ENCODE measurements at places on chromosomes 11 and 22. TPM values are rescaled to one million over a fixed set of nuclear protein-coding genes. Genes with fewer than 3 reads are reported as not detected.
A peak's percentile ranks its signal among the peaks of the same experiment; 100 is the strongest.

TRIM49 gene
- not detected for total RNA-seq

NDUFS3 gene
- 185 TPM for total RNA-seq

ANKRD42 gene
- total RNA-seq: 9.0 TPM

LRRC56 gene
- total RNA-seq: 4.4 TPM

OR5F1 gene
- not detected for total RNA-seq

SAA2 gene
- total RNA-seq: not detected

RASSF10 gene
- 0.91 TPM for total RNA-seq

PDGFB gene
- 8.3 TPM for total RNA-seq

TRPC6 gene
- 0.32 TPM for total RNA-seq

APOA4 gene
- 1.8 TPM for total RNA-seq

MTMR2 gene
- total RNA-seq: 75.2 TPM

ZNF280B gene
- 3.9 TPM for total RNA-seq

KCNJ11 gene
- 3.4 TPM for total RNA-seq

RTN4RL2 gene
- total RNA-seq: 5.6 TPM

CNTN5 gene
- total RNA-seq: 1.00 TPM

GRCh38 chr11:69787457-69787856 lies 12.3 kb upstream of the FGF4 start:
- H3K4me3 ChIP-seq: no peak overlapping the region
- DNase-seq: no peak
- H3K27ac ChIP-seq: no peak overlapping the region
- H3K27me3 ChIP-seq: no peaks in the 10 kb centered on the region
- H3K4me1 ChIP-seq: no peaks in the 10 kb centered on the region

DNA sequence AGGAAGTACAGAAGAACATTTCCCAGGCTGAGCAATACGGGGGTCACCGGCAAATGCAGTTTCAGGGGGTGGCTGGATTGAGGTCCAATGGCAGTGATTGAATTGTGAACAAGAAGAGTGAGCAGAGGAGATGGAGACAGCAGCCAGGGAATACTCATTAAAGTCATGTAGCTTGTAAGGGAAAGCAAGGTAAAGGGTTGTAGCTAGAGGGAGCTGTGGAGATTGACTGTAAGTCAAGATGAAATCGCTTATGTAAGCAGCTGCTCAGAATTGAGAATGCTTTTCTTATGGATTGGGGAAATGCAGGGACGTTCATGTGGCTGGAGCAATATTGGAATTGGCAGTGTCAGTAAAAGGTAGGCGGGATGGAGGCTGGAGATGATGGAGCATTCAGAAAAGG lies 111.4 kb upstream of the TBCEL start:
- no peak overlapping the region for H3K27ac ChIP-seq
- H3K27me3 ChIP-seq: 0 out of 2 replicates have a peak, but pooled peaks cover 3% of the 10 kb centered on the region
- no peaks in the 10 kb centered on the region for H3K36me3 ChIP-seq
- H3K4me3 ChIP-seq: no peak overlapping the region
- DNase-seq: peak; percentile 47

DNA sequence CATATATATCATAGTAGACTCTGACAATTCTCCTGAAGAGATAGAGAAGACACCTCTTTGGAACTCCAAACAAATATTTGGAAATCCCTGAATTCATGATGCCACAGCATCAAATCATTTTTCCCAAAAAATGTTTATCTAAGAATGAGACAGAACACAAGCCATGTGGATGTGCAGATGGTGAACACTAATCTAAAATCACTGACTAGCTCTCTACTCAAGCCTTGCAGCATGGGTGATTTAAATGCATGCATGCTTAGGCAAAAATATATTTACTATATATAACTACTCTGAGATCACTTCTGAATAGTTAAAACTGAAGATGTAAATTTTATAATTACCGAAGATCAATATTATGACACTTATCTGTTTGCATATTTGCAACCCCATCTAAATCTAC lies 289.9 kb downstream of the GUCY1A2 start:
- no peak for DNase-seq
- H3K4me3 ChIP-seq: no peak overlapping the region
- H3K27me3 ChIP-seq: no peaks in the 10 kb centered on the region
- no peak overlapping the region for H3K27ac ChIP-seq
- H3K36me3 ChIP-seq: no peaks in the 10 kb centered on the region
- H3K4me1 ChIP-seq: no peaks in the 10 kb centered on the region

DNA sequence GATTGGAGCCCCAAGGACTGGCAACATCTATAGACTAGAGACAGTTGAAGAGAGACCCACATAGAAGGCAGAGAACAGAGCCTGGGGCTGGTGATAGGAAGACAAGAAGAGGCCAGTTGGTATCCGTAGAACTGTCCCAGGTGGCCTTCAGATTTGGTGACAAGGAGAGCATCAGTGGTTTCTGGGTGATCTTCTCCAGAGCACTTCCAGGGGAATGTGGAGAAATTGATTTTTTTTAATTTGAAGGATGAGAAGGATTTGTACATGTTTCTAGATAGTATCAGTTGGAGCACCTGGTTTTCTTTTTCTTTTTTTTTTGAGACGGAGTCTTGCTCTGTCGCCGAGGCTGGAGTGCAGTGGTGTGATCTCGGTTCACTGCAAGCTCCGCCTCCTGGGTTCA lies 14.8 kb downstream of the SLC3A2 start:
- no peak overlapping the region for H3K4me3 ChIP-seq
- no peak for DNase-seq
- H3K36me3 ChIP-seq: no peaks in the 10 kb centered on the region
- peaks cover 21% of the 10 kb centered on the region for H3K4me1 ChIP-seq

- H3K4me1 ChIP-seq: no peaks in the 10 kb centered on the region
- no peaks in the 10 kb centered on the region for H3K27me3 ChIP-seq
- no peaks in the 10 kb centered on the region for H3K36me3 ChIP-seq
- no peak overlapping the region for H3K4me3 ChIP-seq
Observed at GRCh38 chr11:72321381-72321996, 77.5 kb upstream of the PHOX2A start.

DNA sequence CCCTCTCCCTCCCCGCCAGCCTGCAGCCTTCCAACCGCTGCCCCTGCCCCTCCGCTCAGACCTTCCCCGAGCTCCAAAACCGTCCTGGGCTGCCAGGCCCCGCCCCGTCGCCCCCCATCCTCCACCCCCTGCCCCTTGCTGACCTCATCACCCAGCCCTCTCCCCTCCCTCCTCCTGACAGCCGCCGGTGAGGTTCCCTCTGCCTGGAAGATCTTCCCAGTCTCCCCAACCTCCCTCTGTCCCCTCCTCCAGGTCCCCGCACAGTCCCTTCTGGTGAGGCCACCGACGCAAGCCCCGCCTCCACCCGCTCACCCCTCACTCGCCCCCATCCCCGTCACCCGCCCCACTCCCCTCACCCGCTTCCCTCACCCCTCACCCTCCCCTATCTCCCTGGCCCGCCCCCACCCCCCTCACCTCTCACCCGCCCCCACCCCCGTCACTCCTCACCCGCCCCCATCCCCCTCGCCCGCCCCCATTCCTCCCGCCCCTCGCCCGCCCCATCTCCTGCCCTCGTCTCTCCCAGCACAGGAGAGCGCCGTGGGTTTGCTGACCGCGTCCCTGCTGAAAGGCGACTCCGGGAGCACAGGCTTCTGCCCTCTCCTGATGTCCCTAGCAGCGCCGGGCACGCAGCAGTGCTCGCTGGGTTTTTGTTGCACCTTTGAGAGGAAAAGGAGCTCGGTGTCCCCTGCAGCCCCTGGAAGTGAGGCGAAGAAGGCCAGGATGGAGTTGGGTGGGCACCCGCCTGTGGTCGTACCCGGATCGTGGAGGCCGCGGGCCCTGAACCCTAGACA lies 16.4 kb upstream of the UPK3A start:
- H3K4me1 ChIP-seq: peaks cover 42% of the 10 kb centered on the region
- peak overlapping the region; percentile 76 for H3K4me3 ChIP-seq
- H3K27ac ChIP-seq: peak overlapping the region; percentile 77
- no peaks in the 10 kb centered on the region for H3K27me3 ChIP-seq
- no peaks in the 10 kb centered on the region for H3K36me3 ChIP-seq

- H3K36me3 ChIP-seq: no peaks in the 10 kb centered on the region
- H3K27me3 ChIP-seq: no peaks in the 10 kb centered on the region
- peak; percentile 81 for DNase-seq
- peaks cover 26% of the 10 kb centered on the region for H3K4me1 ChIP-seq
Observed at GRCh38 chr22:37639070-37639760, at the start of gene SH3BP1. Gene SH3BP1 (plus strand): TSS chr22:37639669. CDS start chr22:37639788, 119 bp downstream.

DNA sequence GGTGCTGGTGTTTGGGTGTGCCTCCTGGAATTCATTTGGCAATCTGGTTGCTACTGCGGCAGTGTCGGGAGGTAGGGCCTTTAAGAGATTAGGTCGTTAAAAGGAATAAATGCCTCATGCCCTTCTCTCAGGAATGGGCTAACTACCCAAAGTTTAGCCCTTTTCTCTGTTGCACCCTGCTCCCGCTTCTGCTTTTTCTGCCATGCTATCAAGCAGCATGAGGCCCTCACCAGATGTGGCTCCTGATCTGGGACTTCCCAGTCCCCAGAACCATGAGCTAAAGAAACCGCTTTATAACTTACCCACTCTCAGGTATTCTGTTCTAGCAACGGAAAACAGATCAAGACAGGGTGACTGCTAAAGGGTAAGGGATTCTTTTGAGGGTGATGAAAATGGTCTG lies 6.3 kb downstream of the EIF3D start:
- no peak overlapping the region for H3K4me3 ChIP-seq
- peaks cover 6% of the 10 kb centered on the region for H3K36me3 ChIP-seq
- peaks cover 6% of the 10 kb centered on the region for H3K4me1 ChIP-seq

All from Caco-2 (cell line).